ENCODE measurements at places on chromosomes 6 and 20. TPM values are rescaled to one million over a fixed set of nuclear protein-coding genes. Genes with fewer than 3 reads are reported as not detected.
A peak's percentile ranks its signal among the peaks of the same experiment; 100 is the strongest.

The PLN gene
- 33.9 TPM for total RNA-seq

The CMTR1 gene
- 24.3 TPM for total RNA-seq

The TBXT gene
- not detected for total RNA-seq

The SLC17A2 gene
- total RNA-seq: not detected

The CYP39A1 gene
- total RNA-seq: 5.4 TPM

The MPIG6B gene
- not detected for total RNA-seq

The HLA-DOA gene
- 30.2 TPM for total RNA-seq

The CENPW gene
- 6.4 TPM for total RNA-seq

The TRIM10 gene
- not detected for total RNA-seq

The EDN3 gene
- 220 TPM for total RNA-seq

- DNase-seq: no peak
- no peaks in the 10 kb centered on the region for H3K36me3 ChIP-seq
- no peaks in the 10 kb centered on the region for H3K4me1 ChIP-seq
These were observed 78.1 kb downstream of the LRFN2 start for GRCh38 chr6:40509086-40509485.

GRCh38 chr20:19876828-19877460 lies 118.9 kb downstream of the RIN2 start:
- peaks cover 26% of the 10 kb centered on the region for H3K4me1 ChIP-seq
- no peaks in the 10 kb centered on the region for H3K27me3 ChIP-seq
- no peak overlapping the region for H3K4me3 ChIP-seq

GRCh38 chr6:15817100-15817499 lies 154.3 kb upstream of the DTNBP1 start:
- no peak overlapping the region for H3K27ac ChIP-seq
- H3K27me3 ChIP-seq: no peaks in the 10 kb centered on the region
- H3K4me3 ChIP-seq: no peak overlapping the region

DNA sequence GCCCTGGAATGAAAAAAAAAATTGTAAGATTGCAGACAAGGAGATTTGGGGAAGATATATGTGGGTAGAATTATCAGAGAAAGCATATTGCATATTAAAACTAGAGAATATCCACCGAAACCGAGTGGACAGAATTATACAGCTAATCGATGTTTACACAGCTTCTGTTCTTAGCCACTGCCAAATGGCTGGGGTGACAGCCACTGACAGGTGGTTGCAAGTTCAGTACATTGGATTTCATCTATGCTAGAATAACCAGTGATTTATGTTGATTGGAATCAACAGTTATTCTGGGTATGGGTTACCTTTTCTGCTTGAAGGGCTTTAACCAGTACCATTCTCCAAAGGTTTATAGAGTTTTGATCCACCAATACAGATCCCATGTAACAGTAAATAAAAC lies 48.4 kb upstream of the THEMIS start:
- no peaks in the 10 kb centered on the region for H3K4me1 ChIP-seq
- H3K4me3 ChIP-seq: no peak overlapping the region
- DNase-seq: no peak
- H3K27me3 ChIP-seq: no peaks in the 10 kb centered on the region
- no peaks in the 10 kb centered on the region for H3K36me3 ChIP-seq

GRCh38 chr6:145483191-145483996 lies 251.9 kb downstream of the EPM2A start:
- no peak overlapping the region for H3K4me3 ChIP-seq
- H3K27ac ChIP-seq: no peak overlapping the region
- no peak for DNase-seq
- no peaks in the 10 kb centered on the region for H3K36me3 ChIP-seq

DNA sequence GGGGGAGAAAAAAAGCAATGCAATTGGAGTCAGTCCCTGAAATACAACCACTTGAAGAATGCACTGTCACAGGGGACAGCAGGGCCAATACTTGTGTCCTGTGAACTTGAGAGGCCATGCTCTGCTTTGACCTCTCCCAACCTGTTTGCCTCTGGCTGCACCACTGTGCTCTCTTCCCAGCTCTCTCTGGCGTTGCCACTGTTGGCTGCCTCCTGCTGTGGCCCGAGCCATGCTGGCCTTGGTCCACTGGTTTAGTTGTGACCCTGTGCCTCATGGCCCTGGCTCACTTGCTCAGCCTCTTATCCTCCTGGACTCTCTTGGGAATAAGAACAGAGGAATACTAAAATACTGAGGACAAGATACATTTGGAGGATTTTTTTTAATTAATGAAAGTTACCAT lies 14.5 kb upstream of the FBXO30 start:
- no peaks in the 10 kb centered on the region for H3K36me3 ChIP-seq
- H3K4me3 ChIP-seq: no peak overlapping the region
- no peaks in the 10 kb centered on the region for H3K4me1 ChIP-seq
- H3K27ac ChIP-seq: no peak overlapping the region
- no peaks in the 10 kb centered on the region for H3K27me3 ChIP-seq

DNA sequence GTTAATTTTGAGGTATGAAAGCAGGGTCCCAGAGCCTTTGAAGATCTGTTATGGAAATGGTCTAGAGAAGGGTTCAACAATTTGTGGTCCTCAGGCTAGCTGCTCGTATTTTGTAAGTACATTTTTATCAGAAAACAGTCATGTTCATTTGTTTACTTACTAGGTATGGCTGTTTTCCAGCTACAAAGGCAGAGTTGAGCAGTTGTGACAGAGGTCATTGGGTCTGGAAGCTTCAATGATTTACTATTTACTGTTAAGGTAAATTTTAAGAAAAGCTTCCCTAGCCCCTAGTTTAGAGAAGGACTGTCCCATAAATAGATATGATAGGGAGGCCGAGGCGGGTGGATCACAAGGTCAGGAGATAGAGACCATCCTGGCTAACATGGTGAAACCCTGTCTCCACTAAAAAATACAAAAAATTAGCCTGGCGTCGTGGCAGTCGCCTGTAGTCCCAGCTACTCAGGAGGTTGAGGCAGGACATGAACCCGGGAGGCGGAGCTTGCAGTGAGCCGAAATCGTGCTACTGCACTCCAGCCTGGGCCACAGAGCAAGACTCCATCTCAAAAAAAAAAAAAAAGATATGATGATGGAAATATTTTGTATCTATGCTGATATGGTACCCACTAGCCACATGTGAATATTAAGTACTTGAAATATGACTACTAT lies 538.4 kb upstream of the CITED2 start:
- DNase-seq: no peak
- H3K4me3 ChIP-seq: no peak overlapping the region
- no peaks in the 10 kb centered on the region for H3K4me1 ChIP-seq
- H3K27me3 ChIP-seq: no peaks in the 10 kb centered on the region
- no peak overlapping the region for H3K27ac ChIP-seq

DNA sequence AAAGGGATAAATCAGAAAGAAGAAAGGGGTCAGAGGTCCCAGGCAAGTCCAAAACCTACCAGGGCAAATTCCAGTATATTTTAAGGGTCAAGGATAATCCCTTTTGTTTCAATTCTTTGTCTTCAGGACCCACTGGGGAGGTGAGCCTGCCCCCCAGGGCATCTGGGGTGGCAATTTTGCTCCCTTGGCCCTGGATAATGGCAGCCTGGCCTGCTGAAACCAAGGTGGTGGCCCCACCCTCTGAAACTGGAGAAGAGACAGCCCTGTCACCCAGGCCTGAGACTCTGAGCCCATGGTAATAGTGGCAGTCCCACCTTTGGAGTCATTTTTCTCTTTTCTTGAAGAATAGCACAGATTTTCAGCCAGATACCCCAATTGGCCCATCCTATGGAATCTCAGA lies 118.1 kb downstream of the C6orf58 start:
- no peaks in the 10 kb centered on the region for H3K27me3 ChIP-seq
- DNase-seq: no peak
- no peak overlapping the region for H3K4me3 ChIP-seq
- H3K4me1 ChIP-seq: no peaks in the 10 kb centered on the region
- H3K27ac ChIP-seq: no peak overlapping the region
- H3K36me3 ChIP-seq: no peaks in the 10 kb centered on the region

DNA sequence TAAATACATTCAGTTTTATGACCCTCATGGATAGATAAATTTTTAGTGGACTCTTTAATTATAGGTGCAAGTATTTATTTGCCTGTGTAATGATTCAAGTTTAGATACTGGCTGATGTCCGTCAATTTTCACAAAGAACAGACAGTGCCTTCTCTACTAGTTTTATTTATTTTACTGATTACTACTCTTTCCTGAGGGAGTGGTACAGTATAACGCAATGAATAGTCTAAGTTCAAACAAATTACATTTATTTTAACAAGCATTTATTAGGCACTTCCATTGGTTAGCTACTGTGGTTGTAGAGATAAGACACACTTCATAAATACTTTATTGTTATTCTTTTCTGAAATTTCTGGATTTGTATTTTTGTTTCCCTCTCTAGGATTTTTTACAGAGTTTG lies 74.3 kb downstream of the ADGRG6 start:
- no peaks in the 10 kb centered on the region for H3K36me3 ChIP-seq
- H3K4me3 ChIP-seq: no peak overlapping the region
- peaks cover 11% of the 10 kb centered on the region for H3K4me1 ChIP-seq
- DNase-seq: no peak

DNA sequence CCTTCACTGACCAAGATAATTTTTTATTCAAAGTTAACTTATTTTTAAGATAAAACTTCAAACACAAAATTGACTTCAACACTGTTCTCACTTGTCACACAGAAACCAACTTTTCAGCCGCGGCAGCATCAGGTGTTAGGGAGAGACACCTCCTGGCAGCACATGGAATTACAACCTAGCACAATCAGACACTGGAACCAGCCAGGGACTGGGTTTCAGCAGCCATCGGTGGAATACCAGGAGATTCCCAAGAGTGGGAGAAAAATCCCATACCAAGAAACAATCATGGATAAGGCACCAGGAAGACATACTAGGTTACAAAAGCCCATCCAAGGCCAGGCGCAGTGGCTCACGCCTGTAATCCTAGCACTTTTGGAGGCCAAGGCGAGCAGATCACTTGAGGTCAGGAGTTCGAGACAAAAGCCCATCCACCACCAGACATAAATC lies 70.0 kb downstream of the SNX5 start:
- no peak for DNase-seq
- no peak overlapping the region for H3K27ac ChIP-seq
- H3K4me1 ChIP-seq: peaks cover 5% of the 10 kb centered on the region
- H3K27me3 ChIP-seq: no peaks in the 10 kb centered on the region

- DNase-seq: no peak
- no peak overlapping the region for H3K4me3 ChIP-seq
- H3K36me3 ChIP-seq: no peaks in the 10 kb centered on the region
- H3K4me1 ChIP-seq: no peaks in the 10 kb centered on the region
These were observed 201.1 kb downstream of the OGFRL1 start for GRCh38 chr6:71489736-71490135.

GRCh38 chr20:39885975-39886649 lies 802.9 kb downstream of the MAFB start:
- no peak for DNase-seq
- no peaks in the 10 kb centered on the region for H3K36me3 ChIP-seq
- no peaks in the 10 kb centered on the region for H3K4me1 ChIP-seq
- H3K27ac ChIP-seq: no peak overlapping the region
- H3K4me3 ChIP-seq: no peak overlapping the region

GRCh38 chr6:148239215-148239614 lies 103.4 kb upstream of the SASH1 start:
- H3K4me3 ChIP-seq: no peak overlapping the region
- H3K27ac ChIP-seq: peak overlapping the region; percentile 66
- H3K4me1 ChIP-seq: peaks cover 44% of the 10 kb centered on the region
- no peaks in the 10 kb centered on the region for H3K27me3 ChIP-seq

DNA sequence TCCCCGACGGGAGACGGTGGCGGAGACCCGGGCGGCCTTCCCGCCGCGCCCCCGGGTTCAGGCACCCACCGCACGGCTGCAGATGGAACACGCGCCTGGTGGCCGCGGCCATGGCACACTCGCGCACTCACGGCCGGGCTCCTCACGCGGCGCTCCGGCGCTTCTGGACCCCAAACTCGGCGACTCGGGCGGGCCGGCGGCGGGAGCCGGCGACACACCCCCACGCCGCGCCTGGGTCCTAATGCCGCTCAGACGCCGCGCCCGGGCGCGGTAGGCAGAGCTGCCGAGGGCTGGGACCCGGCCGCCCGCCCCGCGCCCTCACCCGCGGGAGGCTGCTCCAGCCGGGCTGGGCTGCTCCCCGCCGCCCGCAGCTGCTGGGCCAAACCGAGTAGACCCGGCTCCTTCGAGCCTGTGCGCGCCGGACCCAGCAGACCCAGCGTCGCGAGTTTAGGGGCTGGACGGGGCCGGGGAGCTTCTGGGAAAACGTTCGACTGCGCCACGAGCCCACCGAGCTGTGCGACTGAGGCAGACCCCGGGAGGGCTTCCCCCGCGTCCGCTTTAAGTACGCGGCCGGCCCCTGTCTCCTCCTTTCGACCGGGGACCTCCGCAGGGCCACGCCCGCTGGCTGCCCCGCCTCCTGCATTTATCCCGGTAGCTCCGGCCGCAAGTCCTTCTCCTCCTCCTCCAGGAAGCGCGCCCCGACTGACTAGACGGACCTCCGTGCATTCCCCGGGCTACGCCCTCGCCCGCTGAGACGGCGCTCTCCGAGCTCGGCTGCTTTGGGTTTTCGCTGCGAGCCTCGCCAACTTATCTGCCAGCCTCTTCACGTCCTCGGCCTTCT lies at the start of gene SLC4A11:
TSS of gene SLC4A11 (minus strand) at position 165 of the 841 bp plus-strand sequence. CDS start at position 112, 53 bp downstream.
- H3K4me3 ChIP-seq: peak within 1 kb of the TSS; percentile 66
- peaks cover 24% of the 10 kb centered on the region for H3K4me1 ChIP-seq
- H3K27me3 ChIP-seq: peaks cover 6% of the 10 kb centered on the region
- H3K27ac ChIP-seq: no peak within 1 kb of the TSS
- no peak for DNase-seq

- H3K4me1 ChIP-seq: no peaks in the 10 kb centered on the region
- H3K27me3 ChIP-seq: no peaks in the 10 kb centered on the region
- no peak for DNase-seq
- H3K36me3 ChIP-seq: no peaks in the 10 kb centered on the region
These were observed 468 bp downstream of the TRDN start for GRCh38 chr6:123636282-123636681.

- no peak overlapping the region for H3K4me3 ChIP-seq
- no peak overlapping the region for H3K27ac ChIP-seq
- H3K4me1 ChIP-seq: peaks cover 20% of the 10 kb centered on the region
These were observed 79.0 kb upstream of the EEF1E1 start for GRCh38 chr6:8181160-8181881.

- H3K36me3 ChIP-seq: peaks cover 15% of the 10 kb centered on the region
- peaks cover 79% of the 10 kb centered on the region for H3K4me1 ChIP-seq
- H3K27ac ChIP-seq: no peak overlapping the region
- H3K27me3 ChIP-seq: no peaks in the 10 kb centered on the region
- DNase-seq: no peak
- H3K4me3 ChIP-seq: no peak overlapping the region
These were observed 7.4 kb downstream of the ASXL1 start for GRCh38 chr20:32365564-32365963.

DNA sequence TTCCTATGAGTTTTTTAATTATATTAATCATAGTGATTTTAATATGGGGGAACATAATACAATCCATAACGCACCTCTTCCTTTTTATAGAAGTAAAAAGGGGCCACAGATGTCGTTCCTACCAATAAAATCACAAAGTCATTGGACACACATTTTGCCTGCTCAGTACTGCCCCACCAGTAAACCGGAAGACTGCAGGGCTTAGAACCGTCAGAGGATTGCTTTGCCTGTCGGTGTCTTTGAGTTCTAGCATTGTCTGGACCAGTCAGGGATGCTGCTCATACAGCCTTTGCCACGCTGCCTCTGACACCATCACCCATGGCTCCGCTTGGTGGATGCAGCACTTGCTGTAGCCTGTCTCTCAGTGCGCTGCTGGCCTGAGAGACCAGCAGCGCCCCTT lies 853.6 kb downstream of the C6orf118 start:
- no peaks in the 10 kb centered on the region for H3K4me1 ChIP-seq
- no peaks in the 10 kb centered on the region for H3K36me3 ChIP-seq
- H3K27me3 ChIP-seq: no peaks in the 10 kb centered on the region
- no peak for DNase-seq
- H3K27ac ChIP-seq: no peak overlapping the region

All from vagina (tissue), 2 donors.